ENCODE measurements at places on chromosomes 4 and X.

DNA sequence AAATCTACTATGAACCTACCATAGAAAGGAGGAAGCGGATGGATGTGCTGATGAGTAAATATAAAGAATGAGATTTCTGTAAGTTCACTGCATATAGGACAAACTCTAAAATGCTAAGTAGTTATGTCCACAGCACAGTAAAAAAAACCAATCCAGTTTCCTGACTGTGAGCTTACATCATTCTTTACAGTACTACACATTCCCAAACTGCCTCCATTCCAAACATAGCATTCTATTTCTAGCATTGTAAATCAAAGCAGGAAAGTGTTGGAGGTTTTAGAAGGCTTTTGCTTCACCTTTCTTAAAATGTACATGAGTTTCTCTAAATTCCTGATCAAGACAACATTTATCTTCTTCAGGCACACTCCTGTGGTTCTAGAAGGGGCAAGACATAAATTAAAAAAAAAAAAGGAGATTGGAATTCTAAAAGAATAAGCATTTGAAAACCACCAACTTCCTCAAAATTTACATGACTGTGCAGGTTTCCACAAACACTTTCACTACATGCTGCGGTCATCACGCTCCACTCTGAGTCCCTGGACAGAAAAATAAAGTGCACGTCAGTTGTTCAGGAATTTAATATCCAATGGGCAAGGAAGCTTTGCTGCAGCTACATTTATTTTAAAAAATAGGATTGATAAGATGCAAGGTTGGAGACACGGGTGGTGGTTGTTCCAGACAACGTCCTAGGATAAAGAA, 297.6 kb upstream of the STS start:
- peak; percentile 56 for DNase-seq

- DNase-seq: no peak
These were observed 3.8 kb downstream of the ARHGEF38 start for GRCh38 chr4:105556206-105556605.

- DNase-seq: peak; percentile 74
These were observed 162.3 kb upstream of the EDNRA start for GRCh38 chr4:147318586-147318985.

GRCh38 chr4:81527115-81527514, 55.4 kb upstream of the RASGEF1B start:
- DNase-seq: no peak

- DNase-seq: peak; percentile 93
These were observed 50.4 kb upstream of the KDR start for GRCh38 chr4:55175779-55176231.

DNA sequence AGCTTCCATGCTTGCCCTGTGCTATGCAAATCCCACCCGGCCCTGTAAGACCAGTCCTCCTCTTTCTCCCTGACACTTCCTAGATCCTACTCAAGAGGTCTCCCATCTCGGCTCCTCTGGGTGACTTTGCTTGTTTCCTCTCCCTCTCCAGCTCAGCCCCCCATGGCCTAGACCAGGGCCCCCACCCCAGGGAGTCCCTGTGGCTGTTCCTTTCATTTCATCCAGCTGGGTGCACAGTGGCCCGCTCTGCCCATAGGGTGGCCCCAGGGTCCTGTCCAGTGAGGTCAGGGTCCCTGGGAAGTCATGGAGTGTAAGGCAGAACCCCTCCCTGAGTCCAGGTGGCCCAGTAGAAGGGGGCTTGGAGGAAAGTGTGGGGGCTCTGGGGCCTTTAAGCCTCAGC, 52.3 kb upstream of the NKX1-1 start:
- DNase-seq: no peak

DNA sequence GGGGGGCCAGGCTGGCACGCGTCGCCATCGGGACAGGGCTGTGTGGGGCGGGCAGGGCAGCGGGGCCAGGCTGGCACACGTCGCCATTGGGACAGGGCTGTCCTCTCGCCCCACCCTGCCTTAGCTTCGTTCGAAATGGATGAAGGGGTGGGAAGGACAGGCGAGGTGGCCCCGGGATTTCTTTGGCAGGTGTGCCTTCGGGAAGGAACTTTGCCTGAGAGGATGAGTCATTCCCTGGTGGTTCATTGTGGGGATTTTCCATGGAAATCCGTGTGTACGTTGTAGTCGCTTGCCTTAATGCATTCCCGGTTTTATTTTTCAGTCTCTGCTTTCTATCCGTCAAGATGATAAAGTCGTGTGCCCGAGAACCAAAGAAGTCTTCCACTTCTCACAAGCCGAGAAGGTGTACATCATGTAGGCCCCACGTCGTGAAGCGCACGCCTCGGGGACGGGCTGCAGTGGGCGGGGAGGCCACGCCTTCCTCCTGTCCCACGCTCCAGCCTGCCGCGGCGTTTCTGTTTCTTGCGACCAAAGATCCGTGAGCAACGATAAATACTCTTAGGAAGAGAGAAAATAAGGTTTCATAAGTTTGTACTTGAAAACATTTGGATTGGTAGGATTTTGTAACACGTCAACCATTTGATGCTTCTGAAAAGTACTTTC, 8.1 kb upstream of the UVSSA start:
- no peak for DNase-seq

- no peak for DNase-seq
These were observed 351.9 kb downstream of the PCDH18 start for GRCh38 chr4:137180349-137180748.

- no peak for DNase-seq
These were observed 79.4 kb downstream of the FAM53A start for GRCh38 chr4:1604706-1605205.

DNA sequence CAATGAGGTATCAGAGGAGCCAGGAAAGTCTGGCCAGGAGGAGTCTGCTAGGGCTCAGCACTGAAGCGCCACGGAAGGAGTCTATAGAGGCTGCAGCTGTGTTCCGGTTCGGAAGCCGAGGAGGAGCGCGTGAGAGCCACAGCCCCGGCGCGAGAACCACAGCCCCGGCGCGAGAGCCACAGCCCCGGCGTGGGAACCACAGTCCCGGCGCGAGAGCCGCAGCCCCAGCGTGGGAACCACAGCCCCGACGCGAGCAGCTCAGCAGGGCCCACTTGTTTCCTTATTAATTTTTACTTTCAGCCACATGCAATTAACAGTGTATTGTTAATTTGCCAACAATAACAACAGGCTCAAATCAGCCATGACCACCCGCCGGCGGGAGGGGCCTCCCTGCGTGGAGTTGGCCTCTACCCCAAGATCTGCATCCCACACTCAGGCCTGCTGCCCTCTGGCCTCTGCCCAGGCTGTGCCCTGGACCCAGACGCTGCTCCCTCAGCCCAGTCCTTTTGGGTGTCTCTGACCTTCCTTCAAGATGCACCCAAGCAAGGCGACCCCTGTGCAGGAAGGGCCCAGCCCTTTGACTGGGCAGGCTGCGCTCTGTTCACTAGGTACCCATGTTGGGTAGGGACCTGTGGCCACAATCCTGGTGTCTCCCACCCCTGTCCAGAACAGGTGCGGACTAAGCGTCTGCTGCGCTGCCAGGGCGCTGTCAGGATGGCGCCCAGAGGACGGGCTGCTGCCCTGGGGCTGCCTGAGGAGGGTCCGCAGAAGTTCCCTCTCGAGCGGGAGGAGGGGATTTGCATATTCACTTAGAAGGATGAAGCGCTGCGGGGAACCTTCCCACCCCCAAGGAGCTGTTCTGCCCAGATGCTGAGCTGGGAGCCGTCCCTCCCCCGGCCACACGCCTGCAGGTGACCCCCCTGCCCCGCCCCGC, 113.8 kb downstream of the ADRA2C start:
- no peak for DNase-seq

GRCh38 chr4:48017108-48017571, 568 bp downstream of the NIPAL1 start:
- DNase-seq: peak; percentile 68

DNA sequence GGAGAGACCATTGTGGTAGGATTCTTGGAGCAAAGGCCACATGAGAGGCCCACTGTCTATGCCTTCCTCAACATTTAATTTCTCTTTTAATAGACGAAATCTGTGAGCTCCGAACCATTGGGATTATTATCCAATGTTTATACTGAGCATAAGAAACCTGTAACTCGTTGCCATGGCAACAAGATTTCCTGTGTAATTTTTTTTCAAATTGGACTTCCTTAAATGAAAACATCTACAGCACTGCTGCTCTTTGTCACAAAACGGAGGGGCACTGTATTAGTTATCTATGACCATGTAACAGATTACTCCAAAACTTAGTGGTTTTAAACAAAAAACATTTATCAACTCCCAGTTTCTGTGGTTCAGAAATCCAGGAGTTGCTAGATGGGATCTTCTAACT, 38.7 kb downstream of the PPP1R2C start:
- peak; percentile 20 for DNase-seq

GRCh38 chrX:37315511-37316248, 33.5 kb upstream of the PRRG1 start:
- no peak for DNase-seq

DNA sequence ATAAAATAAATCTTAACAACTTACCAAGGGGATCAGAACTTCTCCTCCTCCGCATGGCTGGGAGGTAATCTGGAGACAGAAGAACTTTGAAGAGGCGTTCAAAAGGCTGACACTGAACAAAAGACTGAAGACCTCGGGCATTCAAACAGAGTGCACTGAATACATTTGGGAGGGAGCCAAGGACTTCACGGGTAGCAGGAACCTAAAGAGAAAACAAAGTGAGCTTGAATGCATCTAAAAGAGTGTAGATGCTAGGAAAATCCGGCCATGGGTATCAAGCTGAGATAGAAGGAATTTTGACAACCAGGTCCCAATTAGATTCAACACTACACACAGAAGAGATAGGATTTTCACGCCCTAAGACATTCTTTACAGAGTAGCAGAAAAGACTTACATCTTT, 69.6 kb downstream of the HUWE1 start:
- DNase-seq: no peak

- peak; percentile 61 for DNase-seq
These were observed 28.6 kb downstream of the RNF175 start for GRCh38 chr4:153731239-153731638.

DNA sequence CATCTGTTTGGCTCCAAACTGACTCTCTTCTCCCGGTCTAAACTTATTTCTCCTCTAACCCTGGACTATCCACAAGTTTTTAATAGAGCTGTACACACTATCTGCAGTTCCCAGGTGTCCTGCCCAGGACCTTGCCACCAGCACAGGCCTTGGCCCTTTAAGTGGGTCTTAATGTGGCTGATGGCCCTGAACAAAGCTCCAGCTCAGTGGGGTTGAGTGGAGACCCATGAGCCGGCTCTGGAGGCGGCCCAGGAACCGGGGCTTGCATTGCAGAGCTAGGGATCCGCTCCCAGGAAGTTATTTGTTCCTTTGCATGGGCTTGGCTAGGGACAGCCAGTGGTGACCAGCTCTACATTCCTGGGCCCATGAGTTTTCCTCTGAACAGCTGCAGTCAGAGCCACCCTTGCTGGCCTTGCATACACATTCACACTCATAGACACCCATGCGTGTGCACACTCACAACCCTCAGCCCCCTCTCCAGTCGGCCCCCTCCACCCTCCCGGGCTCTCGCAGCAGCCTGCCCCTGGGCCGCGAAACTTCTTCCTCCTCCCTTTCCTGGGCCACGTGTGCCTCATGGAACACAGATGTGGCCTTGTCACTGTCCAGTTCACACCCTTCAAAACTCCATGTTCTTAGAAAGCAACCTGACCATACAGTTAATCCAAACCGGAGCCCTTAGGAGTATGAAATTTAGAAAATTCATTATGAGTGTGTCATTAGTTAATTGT, 58.2 kb downstream of the GPR143 start:
- DNase-seq: peak; percentile 9

- DNase-seq: peak; percentile 54
These were observed 169.8 kb downstream of the CLCN4 start for GRCh38 chrX:10326578-10326977.

- peak; percentile 65 for DNase-seq
These were observed 9.2 kb downstream of the WDR1 start for GRCh38 chr4:10107111-10108091.

DNA sequence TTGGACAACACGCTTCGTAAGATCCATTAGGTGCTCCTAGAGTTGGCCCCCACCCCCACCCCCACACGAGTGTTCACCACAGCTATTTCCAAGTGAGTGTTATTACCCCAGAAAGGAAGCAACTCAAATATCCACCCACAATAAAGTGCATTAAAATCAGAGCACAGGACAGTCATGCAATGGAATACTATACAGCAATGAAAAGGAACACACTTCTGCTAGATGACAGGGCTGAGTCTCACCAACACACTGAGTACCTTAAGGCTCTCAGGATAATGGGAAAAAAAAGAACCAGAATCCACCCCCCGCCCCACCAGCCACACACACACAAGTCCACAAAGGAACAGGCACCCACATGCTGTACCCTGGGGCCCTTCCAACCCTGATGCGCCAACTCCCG, 21.0 kb downstream of the LRPAP1 start:
- DNase-seq: no peak

GRCh38 chr4:21709031-21709430, 239.5 kb downstream of the KCNIP4 start:
- no peak for DNase-seq

GRCh38 chr4:159042097-159042605, 60.7 kb upstream of the RAPGEF2 start:
- DNase-seq: no peak

DNA sequence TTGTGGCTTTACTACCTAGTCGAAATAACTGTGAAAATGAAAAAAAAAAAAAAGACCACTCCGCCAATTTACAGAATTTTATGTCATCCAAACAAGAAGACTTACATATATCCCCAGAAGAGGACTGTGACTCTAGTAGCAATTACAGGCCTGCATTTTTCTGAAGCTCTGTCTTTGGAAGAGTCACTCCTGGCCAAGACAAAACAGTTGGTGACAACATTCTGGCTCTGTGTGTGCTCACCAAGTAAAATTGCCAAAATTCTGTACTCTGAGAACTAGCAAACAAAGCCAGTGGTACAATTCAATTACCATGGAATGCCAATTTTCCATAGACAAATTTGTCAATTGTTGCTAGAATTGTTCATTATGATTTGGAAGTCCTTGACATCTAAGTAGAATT, 311.1 kb downstream of the PDGFC start:
- DNase-seq: no peak

All from EH (cell line).